ENCODE measurements at places on chromosomes 2 and 18. TPM values are rescaled to one million over a fixed set of nuclear protein-coding genes. Genes with fewer than 3 reads are reported as not detected.
A peak's percentile ranks its signal among the peaks of the same experiment; 100 is the strongest.

DNA sequence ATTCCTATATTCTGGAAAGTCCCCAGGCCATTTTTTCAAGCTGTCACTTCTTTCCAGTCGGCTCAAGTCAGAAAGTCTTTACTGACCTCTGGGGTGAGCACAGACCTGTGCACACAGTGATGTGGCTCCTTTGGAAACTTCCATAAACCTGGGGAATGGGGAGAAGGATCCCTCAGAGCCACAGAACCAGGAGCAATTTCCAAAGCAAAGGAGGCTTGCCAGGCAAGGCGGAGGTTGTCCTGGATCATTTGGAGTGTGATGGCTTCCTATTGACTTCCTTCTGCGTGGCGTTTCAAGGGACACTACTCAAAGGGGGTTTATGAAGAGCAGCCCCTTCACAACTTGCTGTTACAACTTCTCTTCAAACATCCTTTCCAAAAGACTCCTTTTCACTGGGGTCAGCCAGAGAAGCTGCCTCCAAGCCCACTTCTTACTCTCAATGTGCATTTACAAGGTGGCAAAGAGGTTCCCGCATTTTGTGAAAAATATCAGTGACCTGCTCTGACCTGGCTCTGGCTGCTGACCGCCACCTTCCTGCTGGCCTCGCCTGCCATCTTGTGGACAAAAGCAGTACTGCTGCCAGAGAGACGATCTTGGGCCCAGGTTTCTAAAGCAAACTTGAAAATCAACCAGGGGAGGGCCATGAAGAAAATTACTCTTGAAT is 18.2 kb upstream of the TMEM247 start:
- DNase-seq, result peak; percentile 75

GRCh38 chr2:204625135-204625534 is 79.9 kb downstream of the PARD3B start:
- no peak for DNase-seq

DNA sequence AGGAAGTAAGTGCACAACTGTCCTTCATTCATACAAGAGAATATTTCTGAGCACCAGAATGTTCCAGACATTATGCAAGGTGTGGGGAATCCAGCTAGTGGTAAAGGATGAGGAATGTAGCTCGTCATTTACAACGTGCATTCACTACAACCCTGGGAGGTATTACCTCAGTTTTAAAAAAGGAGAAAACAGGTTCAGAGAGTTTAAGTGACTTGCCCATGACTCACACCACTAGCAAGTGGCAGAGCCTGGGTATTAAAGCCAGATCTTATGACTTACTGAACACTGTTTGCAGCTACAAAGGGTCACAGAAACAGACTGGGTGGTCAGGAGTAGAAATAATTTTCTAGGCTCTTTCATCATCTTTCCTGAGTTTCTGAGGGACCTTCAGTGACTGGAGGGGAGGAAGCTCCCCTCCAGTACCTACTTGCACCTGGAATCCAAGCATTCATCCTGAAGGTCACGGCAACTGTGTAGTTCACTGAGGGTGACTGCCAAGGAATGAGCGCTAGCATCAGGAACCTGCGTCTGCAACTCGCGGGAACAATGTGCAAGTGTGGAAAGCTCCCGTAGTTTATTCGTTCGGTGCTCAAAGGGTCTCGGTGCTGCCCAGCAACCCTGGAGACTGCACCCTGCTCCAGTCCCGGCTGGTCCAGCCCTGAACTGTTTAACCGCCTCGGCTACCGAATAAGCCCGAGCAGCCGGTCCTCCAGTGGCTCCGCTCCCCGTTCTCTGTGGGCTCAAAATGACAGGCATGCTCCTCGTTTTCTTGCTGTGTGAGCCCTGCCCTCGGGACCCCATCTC is 647 bp downstream of the CCDC121 start:
- DNase-seq, result no peak

Gene GLB1L
- 3.8 TPM for total RNA-seq

Data from right cardiac atrium (tissue), 5 donors.